T-cell (primary cell): ENCODE measurements at places on chromosomes 6 and 20. TPM values are rescaled to one million over a fixed set of nuclear protein-coding genes. Genes with fewer than 3 reads are reported as not detected.

The PPP1R14C gene
- total RNA-seq: not detected

The IL20RA gene
- total RNA-seq: not detected

The PBOV1 gene
- total RNA-seq: not detected

The TRAPPC3L gene
- total RNA-seq: not detected

The CLPSL2 gene
- total RNA-seq: not detected

The APOM gene
- 3.6 TPM for total RNA-seq

The TNF gene
- total RNA-seq: 26.4 TPM

The TENT5A gene
- 7.7 TPM for total RNA-seq

DNA sequence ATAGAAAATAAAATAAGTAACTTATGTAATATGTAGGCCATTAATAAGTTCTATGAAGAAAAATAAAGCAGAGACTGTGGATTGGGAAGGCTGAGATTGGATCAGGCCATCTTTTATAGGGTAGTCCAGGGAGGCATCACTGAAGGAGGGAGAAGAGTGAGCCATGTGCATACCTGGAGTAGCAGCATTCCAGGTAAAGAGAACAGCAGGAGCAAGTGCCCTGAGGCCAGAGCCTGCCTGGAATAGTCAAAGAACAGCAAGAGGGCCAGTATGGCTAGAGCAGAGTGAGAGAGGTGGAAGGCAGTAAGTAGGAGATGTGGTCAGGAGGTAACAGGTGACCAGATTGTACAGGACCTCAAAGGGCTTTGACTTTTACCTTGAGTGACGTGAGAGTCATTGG lies 112.1 kb downstream of the EPM2A start:
- H3K4me3 ChIP-seq: no peak overlapping the region
- H3K4me1 ChIP-seq: no peaks in the 10 kb centered on the region
- no peaks in the 10 kb centered on the region for H3K27me3 ChIP-seq
- peaks cover 7% of the 10 kb centered on the region for H3K36me3 ChIP-seq
- H3K27ac ChIP-seq: no peak overlapping the region
- DNase-seq: no peak

DNA sequence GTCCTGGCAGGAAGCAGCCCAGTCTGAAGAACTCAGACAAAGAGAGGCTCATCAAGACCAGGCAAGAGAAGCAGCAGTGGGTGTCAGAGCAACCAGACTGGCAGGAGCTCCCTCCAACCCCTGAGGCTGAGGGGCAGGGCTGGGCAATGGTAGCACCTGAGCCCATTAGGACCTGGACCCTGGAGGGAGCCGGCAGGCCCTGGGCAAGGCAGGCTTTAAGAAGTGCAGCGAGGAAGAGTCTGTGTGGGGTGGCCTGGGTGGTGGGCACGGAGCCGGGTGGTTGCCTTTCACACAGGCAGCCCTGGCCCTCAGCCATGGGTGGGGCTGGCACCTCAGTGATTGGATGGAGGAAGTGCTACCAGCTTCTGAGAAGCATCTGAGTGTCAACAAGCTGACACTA lies 33.1 kb upstream of the IRF4 start:
- no peak overlapping the region for H3K4me3 ChIP-seq
- no peak for DNase-seq
- no peaks in the 10 kb centered on the region for H3K27me3 ChIP-seq
- H3K27ac ChIP-seq: no peak overlapping the region

GRCh38 chr20:58715801-58716475 lies 23.3 kb downstream of the NPEPL1 start:
- no peak overlapping the region for H3K27ac ChIP-seq
- H3K4me3 ChIP-seq: no peak overlapping the region
- no peaks in the 10 kb centered on the region for H3K4me1 ChIP-seq
- H3K27me3 ChIP-seq: peaks cover 5% of the 10 kb centered on the region
